ENCODE measurements at places on chromosomes 2 and 18.

DNA sequence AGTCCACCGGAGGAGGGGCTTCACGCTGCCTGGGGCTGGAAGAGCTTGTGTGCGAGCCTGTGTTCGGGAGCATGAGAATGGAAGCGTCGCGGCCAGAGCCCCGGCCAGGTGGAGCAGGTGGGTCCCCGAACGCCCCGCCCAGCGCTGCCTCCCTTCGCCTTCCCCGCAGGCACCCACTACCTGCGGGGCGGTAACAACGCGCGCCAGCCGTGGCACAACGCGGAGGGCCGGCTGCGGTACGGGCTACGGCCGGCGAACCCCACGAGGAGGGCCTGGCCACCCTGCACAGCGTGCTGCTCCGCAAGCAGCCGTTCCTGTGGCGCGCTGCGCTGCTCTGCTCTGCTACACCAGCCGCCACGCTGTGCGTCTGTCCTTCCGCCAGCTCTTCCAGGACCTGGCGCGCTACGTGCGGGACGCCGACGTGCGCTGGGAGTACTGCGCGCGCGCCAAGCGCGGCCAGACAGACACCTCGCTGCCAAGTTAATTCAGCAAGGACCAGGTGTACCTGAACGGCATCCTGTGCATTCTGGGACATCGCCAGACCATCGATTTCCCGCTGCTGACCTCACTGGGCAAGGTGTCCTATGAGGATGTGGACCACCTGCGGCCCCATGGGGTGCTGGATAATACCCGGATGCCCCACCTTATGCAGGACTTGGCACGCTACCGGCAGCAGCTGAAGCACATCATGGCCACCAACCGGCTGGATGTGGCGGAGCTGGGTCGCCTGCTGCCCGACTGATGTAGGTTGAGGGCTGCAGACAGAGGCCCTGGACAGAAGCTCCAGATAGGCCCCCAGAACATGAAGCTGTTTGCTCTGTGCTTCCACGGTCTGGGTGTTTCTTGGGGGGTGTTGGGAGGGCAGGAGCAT lies 200.6 kb downstream of the NAPG start:
- DNase-seq: no peak

- no peak for DNase-seq
These were observed 10.6 kb upstream of the AKAIN1 start for GRCh38 chr18:5207471-5208150.

- no peak for DNase-seq
These were observed 446.1 kb upstream of the FAM98A start for GRCh38 chr2:34045101-34045655.

DNA sequence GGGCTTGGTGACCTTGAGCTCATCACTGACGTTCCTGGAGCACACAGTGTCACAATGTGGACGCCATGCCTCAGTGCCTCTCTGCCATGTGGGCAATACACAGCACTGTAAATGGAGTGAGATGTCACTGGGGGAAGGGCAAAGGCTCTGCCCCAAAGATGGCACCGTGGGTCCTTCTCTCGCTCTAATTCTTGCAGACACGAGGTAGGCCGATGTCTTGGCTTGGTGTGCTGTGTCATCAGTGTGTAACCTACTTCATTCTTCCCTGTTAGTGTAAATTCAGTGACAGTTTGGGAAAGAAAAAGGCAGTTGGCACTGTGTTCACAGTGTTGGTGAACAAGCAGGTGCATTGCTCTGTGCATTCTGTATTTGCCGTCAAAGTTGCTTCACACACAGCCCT lies 309.3 kb upstream of the MYT1L start:
- no peak for DNase-seq

GRCh38 chr2:18473241-18474181 lies 86.9 kb downstream of the RDH14 start:
- DNase-seq: peak; percentile 62

DNA sequence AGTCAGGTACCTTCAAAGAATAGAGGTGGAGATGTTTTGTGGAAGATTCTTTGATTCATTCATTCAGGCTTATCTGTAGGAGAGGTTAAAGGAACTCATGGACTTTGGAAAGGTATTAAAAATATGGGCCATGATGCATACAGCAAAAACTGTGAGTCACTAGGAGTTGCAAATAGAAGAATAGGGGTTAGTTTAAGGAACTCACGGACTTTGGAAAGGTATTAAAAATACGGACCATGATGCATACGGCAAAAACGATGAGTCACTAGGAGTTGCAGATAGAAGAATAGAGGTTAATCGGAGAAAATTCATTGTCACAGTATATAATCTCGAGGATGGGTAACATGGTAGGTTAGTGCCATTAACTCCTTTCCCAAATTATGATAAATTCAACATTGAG lies 41.2 kb downstream of the SLC9A2 start:
- DNase-seq: no peak

DNA sequence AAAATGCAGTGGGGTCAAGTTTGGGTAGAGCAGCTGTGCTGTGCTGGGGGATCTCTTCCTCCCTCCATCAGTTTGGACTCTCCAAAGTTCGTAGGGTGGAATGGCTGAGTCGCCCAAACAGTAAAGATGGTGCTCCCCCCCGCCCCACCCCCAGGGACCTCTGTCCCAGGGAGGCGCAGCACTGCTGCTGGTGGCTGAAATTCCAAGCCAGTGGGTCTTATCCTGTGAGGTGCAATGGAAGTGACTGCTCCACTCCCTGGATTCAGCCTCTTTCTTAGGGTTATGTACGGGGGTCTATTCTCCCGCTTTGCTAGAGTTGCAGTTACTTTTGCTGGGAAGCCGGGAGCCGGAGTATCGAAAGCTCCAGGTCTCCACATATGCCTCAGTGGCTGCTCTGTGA lies 97.5 kb upstream of the CTAGE1 start:
- no peak for DNase-seq

GRCh38 chr2:182895169-182895568 lies 28.7 kb upstream of the FRZB start:
- DNase-seq: no peak

- DNase-seq: no peak
These were observed 30.6 kb downstream of the ITSN2 start for GRCh38 chr2:24329700-24330099.

DNA sequence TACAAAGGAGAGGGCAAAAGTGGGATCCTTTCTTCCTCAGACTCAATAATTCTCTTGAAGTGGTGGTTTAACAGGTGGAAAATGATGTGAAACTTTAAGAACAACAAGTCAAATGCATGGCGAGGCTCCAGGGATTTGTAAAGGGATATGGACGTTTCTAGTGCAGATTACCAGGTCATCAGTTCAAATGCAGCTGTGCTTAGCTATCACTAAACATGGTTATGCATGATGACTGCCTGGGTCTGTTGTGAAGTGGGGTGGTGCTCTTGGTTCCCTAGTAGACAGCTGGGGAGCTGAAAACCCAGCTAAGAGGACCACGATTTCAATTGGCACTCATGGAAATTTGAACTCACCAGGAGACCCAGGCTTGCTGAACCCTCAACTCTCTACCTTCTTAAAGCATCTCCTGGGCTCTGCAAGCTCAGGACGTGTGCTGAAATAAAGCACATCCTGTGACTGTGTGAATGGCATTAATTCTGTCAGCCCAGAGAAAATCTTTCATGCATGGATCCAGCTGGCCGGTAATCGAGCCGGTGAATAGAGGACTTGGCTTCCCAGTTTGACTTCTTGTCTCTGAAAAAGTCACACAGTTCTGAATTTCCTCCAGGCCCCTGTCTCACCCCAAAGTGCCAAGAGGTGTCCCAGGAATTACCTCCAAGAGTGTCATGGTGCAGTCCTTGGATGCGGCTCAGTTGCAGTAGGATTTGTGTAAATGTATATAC lies 146.1 kb downstream of the MTX2 start:
- DNase-seq: no peak

GRCh38 chr2:107258531-107259407 lies 372.8 kb upstream of the ST6GAL2 start:
- DNase-seq: no peak

GRCh38 chr2:223003191-223003590 lies 48.8 kb upstream of the KCNE4 start:
- DNase-seq: no peak

DNA sequence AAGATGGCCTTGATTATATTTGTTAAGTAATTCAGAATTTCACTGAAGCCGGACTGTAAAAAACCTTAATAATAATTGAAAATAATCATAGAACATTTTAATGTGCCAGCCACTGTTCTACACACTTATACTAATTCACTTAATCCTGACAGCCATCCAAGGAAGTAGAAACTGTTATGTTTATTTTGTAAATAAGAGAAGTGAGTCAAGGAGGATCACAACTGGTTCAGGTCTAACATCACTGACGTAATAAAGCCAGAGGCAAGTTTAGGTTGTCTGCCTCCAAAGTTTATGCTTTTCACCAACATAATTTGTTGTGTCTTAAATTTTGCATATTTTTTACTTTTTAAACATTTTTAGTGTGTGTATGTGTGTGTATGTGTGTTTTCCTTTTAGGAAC lies 436.1 kb downstream of the LRRTM4 start:
- no peak for DNase-seq

- DNase-seq: no peak
These were observed 47.8 kb downstream of the SMAD2 start for GRCh38 chr18:47882641-47883040.

- DNase-seq: no peak
These were observed 24.0 kb upstream of the SLC39A10 start for GRCh38 chr2:195632856-195633572.

DNA sequence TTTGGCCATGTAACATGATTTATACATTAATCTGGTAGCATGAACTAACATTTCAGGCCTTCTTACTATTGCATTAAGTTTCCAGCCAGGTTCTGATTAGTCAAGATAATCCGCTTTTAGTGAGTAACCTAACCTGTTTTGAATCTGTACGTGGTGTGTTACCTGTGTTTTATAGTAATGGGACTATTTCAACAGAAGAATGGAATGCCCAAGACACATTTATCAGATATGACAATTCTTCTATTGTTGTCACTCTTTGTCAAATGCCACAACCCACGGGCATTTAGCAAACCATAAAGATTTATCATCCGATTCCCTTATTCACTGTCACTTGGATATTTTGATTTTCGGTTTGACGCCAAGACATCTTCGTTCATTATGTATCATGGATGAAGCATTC lies 117.9 kb downstream of the ETAA1 start:
- DNase-seq: no peak

GRCh38 chr18:12334366-12334808 lies 26.3 kb downstream of the TUBB6 start:
- DNase-seq: no peak

- DNase-seq: no peak
These were observed 10.1 kb upstream of the SPRED2 start for GRCh38 chr2:65442420-65443020.

DNA sequence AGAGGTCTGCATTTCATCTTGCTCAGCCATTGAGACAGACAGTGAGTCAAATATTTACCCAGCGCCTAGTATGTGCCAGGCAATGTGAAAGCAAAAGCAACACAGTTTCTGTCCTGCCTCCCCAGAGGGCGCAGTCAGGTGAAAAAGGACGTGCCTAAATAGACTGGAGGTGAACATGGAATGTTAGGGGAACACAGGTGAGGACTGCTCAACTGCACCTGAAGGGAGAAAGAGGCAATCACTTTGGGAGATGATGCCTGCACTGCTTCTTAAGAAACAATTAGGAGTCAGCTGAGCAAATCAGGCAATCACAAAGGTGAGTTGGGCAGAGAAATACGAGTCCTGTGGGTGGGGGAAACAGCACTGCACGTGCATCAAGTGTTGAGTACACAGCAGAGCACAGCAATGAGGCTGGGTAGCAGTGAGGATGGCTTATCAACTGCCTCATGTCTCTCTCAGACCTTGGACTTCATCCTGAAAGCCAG lies 218.3 kb upstream of the SMAD7 start:
- no peak for DNase-seq

- DNase-seq: no peak
These were observed 267.7 kb downstream of the GLI2 start for GRCh38 chr2:121003391-121003790.
